Immature natural killer cell (primary cell): ENCODE measurements at places on chromosomes 7 and 10.

- no peak for DNase-seq
Observed at GRCh38 chr7:45451342-45452035, 122.7 kb upstream of the ADCY1 start.

GRCh38 chr7:26853788-26854393 is 10.5 kb downstream of the SKAP2 start:
- peak; percentile 40 for DNase-seq

DNA sequence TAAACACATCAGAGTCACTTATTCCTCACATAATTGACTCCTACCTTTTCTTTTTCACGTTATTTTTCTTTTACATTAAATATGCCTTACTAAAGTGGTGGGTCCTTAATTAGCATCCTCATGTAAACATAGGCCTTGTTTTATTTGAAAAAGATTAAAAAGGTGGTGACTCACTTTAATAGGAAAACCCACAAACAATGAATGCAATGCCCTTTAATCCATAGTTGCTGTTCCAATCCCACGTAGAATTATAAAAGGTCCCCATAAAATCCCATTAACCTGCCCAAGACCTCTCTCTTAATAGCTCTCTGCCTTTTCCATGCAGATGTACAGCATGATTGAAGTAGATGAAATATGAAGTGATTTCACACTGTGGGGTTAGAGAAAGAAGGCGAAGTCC is 32.2 kb downstream of the SLC16A12 start:
- DNase-seq, result no peak

- DNase-seq, result no peak
Observed at GRCh38 chr7:81449105-81449504, 320.7 kb downstream of the HGF start.

GRCh38 chr10:2294739-2295138 is 557.4 kb upstream of the ADARB2 start:
- no peak for DNase-seq

GRCh38 chr10:28305553-28305952 is 2.7 kb upstream of the MPP7 start:
- DNase-seq, result no peak

DNA sequence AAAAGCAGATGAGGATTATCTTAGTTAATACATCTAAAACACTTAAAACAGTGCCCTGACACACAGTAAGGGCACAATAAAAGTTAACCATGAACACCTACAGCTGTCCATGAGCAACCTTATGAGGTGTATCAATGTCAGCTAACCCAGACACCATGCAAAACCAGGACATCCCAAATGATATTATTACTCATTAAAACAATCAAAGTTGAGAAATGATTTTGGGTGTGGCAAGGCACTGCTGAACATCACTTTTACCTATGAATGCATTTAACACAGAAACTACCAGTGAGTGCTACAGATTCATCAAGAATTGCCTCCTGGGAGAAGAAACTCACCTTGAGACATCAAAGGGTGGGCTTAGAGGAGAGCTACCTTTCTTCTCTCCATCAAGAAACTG is 18.3 kb downstream of the IRF5 start:
- DNase-seq, result no peak

GRCh38 chr10:11488126-11488525 is 123.3 kb downstream of the USP6NL start:
- no peak for DNase-seq

DNA sequence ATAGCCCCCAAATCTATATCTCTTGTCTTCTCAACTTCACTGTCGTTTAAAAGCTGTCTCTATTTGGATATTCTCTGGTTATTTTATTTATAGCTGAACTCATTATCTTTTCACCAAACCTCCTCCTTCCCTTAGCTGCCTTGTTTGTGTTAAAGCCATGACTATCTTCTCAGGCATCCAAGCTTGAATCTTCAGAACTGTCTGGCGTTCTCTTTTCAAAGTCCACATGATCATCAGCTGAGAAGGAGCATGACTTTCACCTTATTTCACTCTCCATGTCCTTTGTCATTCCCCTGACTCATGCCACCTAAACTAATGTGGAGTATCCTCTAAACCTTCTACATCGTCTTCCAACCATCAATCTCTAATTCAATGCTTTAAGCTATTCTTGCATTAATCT is 5.7 kb upstream of the GLCCI1 start:
- no peak for DNase-seq

GRCh38 chr10:3791974-3792633 is 7.1 kb upstream of the KLF6 start:
- DNase-seq, result no peak

DNA sequence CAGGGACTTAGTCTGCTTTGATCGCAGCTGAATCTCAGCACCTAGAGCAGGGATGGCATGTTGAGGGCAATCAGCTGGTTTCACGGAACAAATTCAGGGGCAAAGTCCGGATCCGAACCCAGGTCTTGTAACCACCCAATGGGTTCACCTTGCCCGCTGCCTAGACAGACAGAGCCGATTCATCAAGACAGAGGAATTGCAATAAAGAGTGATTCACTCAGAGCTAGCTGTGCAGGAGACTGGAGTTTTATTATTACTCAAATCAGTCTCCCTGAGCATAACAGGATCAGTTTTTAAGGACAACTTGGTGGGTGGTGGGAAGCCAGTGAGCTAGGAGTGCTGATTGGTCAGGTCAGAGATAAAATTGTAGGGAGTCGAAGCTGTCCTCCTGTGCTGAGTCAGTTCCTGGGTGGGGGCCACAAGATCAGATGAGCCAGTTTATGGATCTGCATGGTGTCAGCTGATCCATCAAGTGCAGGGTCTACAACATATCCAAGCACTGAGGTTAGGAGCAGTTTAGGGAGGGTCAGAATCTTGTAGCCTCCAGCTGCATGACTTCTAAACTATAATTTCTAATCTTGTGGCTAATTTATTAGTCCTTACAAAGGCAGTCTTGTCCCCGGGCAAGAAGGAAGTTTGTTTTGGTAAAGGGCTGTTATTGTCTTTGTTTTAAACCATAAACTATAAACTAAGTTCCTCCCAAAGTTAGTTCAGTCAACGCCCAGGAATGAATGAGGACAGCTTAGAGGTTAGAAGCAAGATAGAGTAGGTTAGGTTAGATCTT is 43.5 kb upstream of the CHST3 start:
- no peak for DNase-seq

DNA sequence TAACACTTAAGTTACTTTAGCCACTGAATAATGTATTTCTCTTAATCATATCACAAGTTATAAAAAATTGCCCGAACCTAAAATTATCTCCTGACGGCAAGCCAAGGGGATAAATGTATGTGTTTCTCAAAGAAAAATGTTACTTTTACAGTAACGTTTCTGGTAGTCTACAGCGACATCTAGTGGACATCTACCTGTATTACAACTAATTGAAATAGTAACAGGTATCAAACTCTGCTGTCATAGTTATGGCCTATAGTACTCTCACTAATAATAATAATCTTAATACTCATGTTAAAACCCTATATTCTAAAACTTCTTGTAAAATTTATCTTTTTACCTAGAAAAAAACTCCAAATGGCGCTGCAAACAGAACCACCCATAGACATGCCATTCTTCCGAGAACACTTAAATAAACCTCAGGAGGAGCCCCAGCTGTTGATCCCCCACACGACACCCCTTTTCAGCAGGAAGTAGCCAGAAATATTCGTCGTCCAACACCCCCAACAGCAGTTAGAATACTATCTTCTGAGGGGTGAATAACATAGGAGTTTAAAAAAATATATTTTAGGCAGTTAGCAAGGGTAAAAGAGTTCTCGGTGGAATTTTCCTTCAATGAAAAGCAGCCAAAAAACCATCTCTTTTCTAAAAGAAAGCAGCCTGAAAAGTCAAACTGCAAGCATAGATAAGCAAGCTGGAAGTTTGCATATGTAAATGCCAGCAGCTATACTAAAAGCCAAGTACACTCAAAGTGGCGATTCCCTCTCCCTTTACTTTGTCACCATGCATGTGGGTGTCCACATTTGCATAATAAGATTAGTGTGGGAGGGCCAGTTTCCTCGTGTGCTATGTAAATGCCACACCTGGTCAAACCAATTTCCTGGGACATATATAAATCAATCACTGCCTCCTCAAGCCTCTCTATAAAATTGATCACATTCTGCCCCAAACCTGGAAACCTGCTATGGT is 40.5 kb upstream of the ZNF107 start:
- peak; percentile 34 for DNase-seq

- no peak for DNase-seq
Observed at GRCh38 chr10:103614306-103615158, 121.0 kb downstream of the NEURL1 start.

DNA sequence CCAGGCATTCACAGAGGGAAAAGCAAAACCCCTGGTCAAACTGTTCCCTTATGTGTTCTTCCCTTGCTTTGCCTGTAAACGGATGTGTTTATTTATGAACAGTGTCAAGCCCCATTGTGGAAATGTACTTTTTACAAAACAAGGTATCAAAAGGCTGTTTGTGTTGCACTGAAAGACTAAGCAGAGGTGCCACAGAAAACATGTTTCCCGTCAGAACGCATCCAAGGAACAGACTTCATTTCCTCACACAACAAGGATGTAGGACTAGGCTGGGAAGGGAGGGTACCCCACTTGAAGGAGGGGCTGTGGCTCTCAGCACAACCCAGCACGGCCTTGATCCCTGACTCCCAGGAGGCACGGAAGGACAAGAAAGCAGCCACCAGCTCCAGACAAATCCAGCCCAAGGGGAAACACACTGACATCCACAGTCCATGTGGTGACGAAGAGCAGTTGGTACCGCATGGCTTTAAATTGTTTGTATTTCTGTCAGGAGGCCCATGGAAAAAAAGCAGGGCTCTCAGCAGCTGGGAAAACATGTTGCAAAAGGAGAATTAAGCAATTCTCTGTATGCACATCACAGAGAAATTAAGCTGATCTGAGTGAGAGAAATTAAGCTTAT is 85.6 kb downstream of the RNF216 start:
- DNase-seq, result no peak

- DNase-seq, result no peak
Observed at GRCh38 chr7:136911344-136911743, 42.9 kb downstream of the CHRM2 start.

- no peak for DNase-seq
Observed at GRCh38 chr7:29469976-29470557, 93.6 kb upstream of the PRR15 start.

DNA sequence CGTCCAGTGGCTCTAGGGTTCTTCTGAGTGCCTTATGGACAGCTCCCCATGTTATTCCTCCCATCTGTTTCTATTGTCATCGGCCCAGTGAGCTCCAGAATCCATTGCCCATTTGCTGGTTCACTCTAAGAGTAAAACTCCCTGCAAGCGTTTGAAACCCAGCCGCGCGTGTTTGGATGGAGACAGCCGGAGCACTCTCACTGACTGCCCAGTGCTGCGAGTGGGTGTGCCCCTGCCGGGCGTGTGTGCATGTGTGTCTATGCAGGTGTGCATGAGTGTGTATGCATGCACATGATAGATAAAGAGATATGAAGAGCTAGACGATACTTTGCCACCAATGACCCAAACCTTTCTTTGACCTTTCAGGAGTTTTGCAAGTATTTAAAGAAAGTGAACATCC is 347.2 kb upstream of the MKI67 start:
- DNase-seq, result no peak

DNA sequence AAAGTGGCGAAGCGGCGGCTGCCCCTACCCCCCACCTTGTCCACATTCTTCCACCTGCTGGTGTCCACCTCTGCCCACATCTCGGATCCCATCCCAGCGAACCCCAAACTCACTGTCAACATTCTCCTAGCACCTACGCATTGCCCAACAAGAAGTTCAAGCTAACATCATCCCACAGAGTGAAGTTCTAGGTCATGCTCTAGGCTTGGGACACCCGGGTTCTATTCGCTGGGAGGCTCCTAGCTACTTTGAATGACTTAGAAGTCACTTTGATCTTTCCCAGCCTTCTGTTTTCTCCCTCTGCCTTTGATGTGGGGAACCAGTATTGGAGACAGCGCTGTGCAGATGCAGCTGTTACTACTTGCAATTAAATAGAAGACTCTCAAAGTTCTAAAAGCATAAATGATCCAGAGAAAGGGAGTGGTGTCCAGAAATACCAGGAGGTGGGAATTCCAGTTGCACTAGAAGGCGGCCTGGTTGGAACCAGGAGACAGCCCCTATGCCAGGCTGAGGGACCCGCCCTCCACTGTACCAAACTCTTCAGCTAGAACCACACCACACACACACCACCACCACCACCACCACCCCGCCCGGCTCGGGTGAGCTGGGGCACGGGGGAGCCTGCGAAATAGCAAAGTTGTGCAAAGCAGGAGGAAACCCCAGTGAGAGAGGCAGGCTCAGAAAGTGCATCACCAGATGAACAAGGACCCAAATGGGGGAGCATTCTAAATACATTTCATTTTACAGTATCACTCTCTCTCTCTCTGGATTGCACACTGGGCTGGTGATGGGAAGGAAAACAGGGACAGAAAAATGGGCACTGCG is 5.5 kb upstream of the VGF start:
- DNase-seq, result no peak

- DNase-seq, result peak; percentile 79
Observed at GRCh38 chr7:155344618-155345433, 47.1 kb downstream of the INSIG1 start.

GRCh38 chr10:51156926-51157325 is 82.6 kb downstream of the PRKG1 start:
- no peak for DNase-seq

GRCh38 chr7:96284835-96285234 is 37.1 kb downstream of the SLC25A13 start:
- DNase-seq, result no peak

DNA sequence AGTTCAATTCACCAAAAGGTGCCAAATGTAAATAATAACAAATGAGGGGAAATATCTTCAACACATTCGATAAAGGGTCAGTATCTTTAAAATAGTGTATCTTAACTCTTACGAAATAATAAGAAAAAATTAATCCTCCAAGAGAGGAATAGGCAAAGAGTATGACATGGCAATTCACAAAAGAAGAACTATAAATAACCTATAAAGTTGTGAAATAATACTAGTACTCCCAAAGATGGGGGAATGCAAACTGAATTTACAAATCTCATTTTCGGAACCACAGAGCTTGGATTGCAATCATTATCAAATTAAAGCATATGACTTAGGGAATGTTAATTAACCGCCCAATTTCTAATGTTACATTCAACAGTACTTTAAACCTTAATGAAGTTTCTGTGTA is 78.2 kb upstream of the TARP start:
- no peak for DNase-seq

DNA sequence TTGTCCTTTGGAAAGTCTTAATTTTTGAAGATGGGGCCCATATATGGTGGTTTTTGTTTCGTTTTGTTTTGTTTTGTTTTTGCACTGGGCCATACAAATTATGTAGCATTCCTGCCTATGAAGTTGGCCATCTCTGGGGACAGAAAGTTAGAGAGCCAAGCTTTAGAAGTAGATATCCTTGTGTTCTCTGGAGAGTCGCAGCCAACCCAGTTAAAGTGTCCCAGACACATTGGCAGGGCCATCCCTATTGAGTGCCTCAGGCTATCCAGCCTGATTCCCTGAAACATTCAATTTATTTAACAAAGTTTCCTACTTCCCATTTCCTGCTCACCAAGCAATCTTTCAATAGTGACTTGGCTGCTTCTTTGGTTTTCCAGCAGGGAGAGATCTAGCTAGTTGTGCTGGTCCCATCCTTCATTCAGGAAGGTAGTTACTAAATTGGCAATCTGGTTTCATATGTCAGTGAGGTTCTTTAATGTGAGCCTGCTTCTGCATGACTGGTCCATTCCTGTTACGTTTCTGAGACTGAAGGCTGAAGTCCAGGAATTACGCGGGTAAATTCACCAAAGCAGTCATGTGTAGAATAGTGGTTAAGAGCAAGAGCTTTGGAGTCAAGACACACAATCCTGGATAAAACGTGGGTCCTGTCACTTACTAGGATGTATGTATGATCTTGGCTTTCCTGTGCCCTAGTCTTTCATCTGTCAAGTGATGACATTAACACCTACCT is 49.3 kb upstream of the HBP1 start:
- DNase-seq, result no peak
